ENCODE measurements at places on chromosomes 2 and 18.

GRCh38 chr2:171952748-171953147 lies 30.5 kb downstream of the HAT1 start:
- DNase-seq = no peak

- DNase-seq = no peak
These were observed 880.4 kb downstream of the TRIB2 start for GRCh38 chr2:13597176-13597575.

DNA sequence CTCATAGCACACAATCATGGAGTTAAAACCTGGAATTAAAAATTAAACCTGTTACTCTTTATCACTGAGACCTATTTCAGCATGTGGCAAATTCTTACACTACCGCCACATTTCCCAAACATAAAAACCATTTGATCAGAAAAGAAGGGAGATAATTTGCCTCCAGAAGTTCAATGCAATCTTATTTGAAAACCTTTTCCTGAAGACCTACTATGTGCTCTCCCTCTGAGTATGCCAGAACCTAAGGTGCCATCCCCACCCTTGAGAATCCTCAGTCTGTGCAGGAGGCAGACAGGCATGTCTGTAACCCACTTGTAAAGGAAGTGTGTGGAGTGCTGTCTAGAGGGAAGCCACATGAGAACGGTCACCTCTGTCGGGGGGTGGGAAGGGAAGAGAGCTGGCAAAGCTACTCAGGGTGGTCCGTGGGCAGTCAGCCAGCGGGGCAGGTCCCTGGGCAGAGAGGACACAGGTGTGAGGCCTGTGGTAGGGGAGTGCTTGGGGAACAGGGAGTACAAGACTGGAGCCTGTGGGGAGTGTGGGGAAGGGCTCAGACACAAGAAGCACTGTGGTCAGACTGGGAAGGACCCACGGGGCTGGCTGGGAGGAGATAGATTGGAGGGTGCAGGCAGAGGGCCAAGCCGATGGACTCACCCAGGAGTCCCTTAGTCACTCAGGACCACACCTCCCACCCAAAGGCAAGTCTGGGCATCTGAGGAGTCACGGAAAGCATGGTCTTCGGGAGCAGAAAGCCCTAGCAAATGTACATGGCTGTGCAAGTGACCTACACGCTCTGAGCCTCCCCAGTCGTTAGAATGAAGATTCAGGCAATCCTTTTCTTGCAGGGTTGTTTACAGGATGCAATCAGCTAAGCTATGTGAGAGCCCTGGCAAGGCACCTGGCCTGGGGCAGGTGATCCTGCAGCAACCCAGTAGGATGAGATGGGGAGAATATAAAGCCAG lies 22.8 kb downstream of the CRACDL start:
- no peak for DNase-seq

GRCh38 chr2:222433332-222434173 lies 9.2 kb downstream of the SGPP2 start:
- peak; percentile 23 for DNase-seq

All from GM18507 (cell line).